Left cardiac atrium (tissue), 4 donors: ENCODE measurements at places on chromosomes 11 and 22.

DNA sequence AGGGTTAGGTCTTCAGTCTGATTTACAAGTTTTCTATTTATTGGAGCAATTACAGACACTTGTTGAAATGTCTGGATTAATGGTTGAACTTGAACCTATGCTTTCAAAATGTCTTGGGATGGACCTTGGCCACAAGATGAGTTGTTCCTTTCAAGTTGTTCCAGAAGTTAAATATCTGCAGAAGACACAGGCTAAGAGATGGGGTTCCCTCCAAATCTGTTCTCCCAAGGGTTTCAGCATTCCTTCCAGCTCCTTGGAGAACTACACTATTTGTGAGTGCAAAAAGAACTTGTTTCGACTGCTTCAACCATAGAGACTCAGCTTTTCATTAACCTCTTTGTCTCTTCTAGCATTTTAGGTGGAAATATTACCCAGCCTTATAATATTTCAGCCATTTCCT lies 189.0 kb upstream of the BLID start:
- no peak for DNase-seq

GRCh38 chr22:30212996-30213441 lies 33.5 kb downstream of the LIF start:
- DNase-seq = no peak

GRCh38 chr11:27545946-27546345 lies 39.4 kb upstream of the LIN7C start:
- DNase-seq = no peak

- DNase-seq = no peak
Observed at GRCh38 chr22:35541254-35541748, 670 bp downstream of the RASD2 start.

DNA sequence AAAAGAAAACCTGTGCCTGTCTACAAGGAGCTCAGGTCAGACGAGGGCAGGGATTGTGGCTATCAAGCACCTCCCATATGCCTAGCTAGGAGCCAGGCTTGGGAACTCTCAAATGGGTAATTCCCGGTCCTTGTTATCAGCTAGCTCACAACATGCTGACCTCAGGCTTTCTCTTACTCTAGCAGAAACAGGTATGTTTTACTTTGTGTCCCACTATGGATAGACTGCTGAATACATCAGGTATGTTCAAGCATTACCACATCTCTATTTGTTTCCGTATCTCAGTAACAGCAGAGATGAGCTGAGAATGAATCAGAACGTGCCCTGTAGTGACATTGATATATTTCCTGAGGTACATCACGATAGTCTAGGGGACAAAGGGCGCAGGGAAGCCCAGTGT lies 29.4 kb downstream of the SHISA8 start:
- DNase-seq = no peak

- DNase-seq = no peak
Observed at GRCh38 chr11:64799623-64800302, 3.3 kb downstream of the MAP4K2 start.

GRCh38 chr11:15909937-15910598 lies 446.3 kb downstream of the SOX6 start:
- DNase-seq = no peak

DNA sequence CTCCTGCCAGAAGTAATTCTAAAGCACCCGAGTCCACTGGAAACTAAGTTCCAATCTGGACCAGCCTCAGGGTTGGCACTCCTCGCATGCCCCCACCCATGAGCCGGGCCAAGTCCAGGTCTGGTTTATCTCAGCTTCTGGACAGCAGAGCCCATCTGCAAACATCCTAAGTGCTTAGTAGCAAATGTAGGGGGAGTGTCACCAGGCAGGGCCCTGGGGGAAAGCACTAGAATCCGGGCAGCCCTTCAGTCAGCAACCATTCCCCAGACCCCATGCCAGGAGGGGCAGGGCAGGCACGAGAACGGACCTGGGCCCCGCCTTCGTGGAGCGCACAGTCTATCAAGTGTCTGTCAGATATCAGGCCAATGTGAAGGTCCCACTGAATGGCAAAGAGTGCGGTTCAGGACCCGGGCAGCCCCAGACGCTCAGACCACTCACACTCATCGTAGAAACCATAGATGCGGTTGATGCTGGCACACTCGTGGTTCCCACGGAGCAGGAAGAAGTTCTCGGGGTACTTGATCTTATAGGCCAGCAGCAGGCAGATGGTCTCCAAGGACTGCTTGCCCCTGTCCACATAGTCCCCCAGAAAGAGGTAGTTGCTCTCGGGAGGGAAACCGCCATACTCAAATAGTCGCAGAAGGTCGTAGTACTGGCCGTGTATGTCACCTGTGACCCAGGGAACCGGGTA lies 1.3 kb downstream of the PPP1CA start:
- DNase-seq = no peak

- DNase-seq = no peak
Observed at GRCh38 chr11:121328176-121328966, 35.8 kb downstream of the SC5D start.

- no peak for DNase-seq
Observed at GRCh38 chr11:115939731-115940421, 435.7 kb upstream of the CADM1 start.

GRCh38 chr11:107017433-107018218 lies 650 bp downstream of the GUCY1A2 start:
- DNase-seq = peak; percentile 32

- no peak for DNase-seq
Observed at GRCh38 chr11:64361659-64362058, 2.7 kb downstream of the RPS6KA4 start.

DNA sequence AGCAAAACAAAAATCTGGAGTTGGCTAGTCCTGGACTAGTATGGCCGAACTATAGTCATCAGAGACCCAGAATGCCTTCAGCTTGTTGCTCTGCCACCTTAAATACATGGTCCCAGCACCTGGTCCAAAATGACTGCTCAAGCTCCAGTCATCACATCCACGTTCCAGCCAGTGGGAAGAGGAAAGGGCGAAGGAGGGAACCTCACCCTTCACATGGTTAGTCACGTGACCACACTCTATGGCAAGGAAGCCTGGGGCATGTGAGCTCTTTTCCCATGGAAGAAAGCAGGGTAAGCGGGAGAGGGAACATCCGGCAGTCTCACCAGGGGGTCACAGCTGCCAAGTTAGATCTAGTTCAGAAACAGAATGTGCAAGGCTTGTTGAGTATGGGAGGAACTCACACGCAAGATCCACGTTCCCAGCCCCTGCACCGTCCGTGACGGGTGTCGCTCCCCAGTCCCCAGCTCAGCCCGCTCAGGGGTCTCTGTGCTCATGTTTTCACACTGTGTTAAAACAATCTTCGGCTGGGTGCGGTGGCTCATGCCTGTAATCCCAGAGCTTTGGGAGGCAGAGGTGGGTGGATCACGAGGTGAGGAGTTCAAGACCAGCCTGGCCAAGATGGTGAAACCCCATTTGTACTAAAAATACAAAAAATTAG lies 1.9 kb upstream of the ANO9 start:
- DNase-seq = peak; percentile 13

DNA sequence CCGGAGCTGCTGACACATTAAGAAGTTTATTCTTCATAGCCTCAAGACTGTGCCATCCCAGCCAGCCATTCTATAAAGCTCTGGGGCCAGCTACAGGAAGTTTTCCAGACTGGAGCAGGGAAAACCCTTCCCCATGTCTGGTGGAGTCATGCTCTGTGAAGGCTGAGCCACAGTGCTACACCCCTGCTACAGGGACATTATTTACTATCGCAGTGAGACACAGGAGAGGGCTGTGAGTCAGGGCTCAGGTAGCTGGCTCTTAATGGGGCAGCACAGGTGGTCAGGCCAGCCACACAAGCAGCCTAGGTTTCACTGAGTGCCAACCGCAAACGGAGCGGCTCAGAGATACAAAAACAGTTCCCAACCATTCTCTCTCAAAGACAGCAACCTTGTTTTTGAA lies 12.1 kb downstream of the HPS4 start:
- DNase-seq = no peak

DNA sequence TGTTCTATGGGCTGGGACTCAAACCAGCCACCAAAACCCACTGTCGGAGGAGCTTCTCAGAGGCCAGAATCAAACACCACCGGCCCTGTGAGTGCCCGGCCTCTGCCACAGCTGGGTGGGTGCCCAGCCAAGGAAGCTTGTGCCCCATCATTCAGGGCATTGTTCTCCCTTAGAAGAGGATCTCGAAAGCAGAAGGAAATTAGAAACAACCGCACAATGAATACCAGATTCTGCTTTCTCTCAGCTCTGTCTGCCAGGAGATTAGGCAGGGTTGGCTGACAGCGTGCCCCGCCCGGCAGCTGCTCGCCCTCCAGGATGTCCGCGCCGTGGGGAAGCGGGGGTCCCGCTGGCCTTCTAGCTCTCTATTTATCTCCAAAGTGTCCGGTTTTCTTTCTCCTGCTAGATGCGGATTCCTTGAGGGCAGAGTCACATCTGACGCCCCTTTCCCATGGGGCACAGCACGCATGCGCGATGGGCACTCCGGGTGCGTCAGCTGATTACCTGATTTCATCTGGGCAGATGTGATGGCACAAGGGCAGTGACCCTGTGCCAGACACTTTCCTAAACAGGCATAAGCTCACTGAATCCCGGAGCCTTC lies 25.5 kb downstream of the SCGB1A1 start:
- DNase-seq = peak; percentile 73

DNA sequence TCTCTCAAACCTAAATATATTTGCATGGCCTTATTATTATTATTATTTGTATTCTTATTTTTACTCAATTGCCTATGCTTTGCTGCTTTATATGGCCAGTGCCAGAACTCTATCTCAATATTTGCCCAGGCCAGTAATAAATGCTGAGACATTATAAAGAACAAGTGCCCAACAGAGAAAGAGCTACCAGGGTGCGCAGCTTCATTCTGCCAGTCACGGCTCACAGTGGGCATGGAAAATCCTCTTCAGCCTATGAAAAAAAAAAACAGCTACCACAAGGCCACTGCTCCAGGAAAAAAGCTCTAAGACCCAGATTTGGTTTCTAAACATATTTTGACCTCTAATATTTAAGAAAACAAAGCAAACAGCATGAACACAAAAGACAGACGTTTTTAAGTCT lies 1223.6 kb downstream of the LRRC4C start:
- no peak for DNase-seq

DNA sequence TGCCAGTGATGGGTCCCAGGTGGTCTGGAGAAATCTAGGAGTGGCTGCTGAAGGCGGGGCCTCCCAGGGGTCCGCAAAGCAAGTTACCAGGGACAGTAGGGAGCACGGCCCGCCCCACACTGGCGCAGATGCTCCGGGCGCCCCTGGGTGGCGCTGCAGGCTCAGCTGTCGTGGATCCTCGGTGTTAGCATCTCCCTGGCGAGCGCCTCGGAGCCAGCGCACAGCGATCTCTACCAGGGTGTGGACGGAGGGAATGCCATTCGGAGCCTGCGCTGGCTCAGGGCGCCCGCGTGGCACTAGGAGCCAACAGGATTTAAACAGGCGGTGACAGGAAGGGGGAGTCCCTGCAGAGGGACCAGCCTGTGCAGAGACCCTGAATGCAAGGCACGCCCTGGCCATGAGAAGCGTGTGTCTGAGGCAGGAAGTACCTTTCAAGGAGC lies 20.2 kb downstream of the FADS3 start:
- peak; percentile 86 for DNase-seq

DNA sequence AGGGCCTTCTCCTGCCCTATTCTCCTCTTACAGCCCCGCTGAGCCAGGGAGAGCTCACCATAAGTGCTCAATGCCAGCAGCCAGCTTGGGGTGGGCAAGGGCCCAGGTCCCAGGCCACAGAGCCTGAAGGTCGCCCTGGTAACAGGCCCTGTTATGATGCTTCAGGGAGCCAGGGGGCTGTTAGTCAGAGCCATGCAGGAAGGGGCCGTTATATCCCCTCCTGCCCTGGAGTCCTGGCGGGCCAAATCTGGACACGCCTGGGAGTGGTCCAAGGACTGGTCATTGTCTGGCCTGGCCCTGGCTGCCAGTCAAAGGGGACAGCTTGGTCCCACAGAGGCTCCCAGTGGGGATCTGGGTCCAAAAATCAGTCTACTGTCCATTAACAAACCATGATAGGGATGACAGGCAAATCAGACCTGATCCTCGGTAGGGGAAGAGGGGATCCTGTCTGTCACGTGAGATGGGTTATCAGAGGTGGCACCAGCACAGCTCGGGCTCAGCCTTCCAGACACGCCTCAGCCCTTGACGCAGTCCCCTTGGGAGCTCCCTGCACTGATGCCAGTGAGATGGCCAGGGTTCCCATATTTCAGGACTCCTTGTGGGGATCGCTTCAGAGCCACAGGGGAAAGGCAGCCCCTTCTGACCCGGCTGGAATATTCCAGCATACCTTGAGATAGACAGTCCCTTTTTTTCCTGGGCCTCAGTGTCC lies 55.9 kb downstream of the LRRC32 start:
- peak; percentile 84 for DNase-seq

DNA sequence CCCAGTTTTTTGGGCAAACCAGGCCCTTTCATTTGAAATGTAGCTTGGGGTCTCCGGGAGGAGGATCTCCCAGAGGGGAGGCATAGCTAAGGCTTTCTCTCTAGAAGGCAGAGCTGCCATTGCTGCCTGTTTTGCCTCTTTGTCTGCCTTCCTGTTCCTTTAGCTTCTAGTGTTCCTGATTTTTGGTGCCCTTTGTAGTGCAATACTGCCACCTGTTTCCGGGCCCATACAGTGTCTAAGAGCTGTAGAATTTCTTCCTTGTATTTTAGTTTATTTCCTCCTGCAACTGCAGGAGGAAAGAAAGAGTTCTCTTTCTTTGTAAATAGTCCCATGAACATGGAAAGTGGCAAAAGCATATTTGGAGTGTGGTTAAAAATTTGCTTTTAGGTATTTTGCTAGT lies 19.3 kb upstream of the GLYATL1 start:
- no peak for DNase-seq

DNA sequence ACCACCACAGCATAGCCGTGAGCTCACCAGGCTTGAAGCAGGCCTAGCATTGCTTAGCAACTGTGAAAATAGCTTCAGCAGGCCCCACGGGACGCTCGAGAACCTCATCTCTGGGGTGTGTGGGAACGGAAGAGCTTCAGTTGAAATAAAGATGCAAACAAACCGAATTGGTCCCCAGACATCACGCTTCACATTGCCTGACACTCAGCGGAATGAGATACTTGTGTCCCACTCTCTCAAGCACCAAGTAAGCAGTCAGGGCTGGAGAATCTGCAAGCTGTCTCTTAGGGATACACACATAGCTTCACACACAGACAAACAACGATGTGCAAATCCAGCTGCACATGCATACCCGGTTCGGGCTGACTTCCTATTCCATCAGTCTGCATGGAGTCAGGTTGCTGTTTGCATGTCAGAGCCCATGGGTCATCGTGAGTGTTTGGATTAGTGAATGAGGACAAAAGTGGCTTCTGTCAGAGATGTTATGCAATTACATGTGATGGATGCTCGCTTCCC lies 205.7 kb downstream of the SNX19 start:
- no peak for DNase-seq

- DNase-seq = no peak
Observed at GRCh38 chr11:122703541-122704272, 48.2 kb downstream of the UBASH3B start.
